A549 treated with GW870086 at 1 μM for 4 hours (cell line): ENCODE measurements at places on chromosomes 3 and 15. TPM values are rescaled to one million over a fixed set of nuclear protein-coding genes. Genes with fewer than 3 reads are reported as not detected.

The NANOGP8 gene
- not detected in 5 replicates for total RNA-seq

The CFAP161 gene
- not detected in 5 replicates for total RNA-seq

The TRH gene
- total RNA-seq, result not detected in 5 replicates

The PRR20G gene
- 0.64 to 1.1 TPM (median 0.80 TPM) in 5 replicates for total RNA-seq

The OSBPL10 gene
- total RNA-seq, result 14.5 to 23.1 TPM (median 22.9 TPM) in 5 replicates
